ENCODE measurements at places on chromosomes 1 and 21. TPM values are rescaled to one million over a fixed set of nuclear protein-coding genes. Genes with fewer than 3 reads are reported as not detected.
A peak's percentile ranks its signal among the peaks of the same experiment; 100 is the strongest.

DNASE2B gene
- total RNA-seq = 0.25 TPM

DNA sequence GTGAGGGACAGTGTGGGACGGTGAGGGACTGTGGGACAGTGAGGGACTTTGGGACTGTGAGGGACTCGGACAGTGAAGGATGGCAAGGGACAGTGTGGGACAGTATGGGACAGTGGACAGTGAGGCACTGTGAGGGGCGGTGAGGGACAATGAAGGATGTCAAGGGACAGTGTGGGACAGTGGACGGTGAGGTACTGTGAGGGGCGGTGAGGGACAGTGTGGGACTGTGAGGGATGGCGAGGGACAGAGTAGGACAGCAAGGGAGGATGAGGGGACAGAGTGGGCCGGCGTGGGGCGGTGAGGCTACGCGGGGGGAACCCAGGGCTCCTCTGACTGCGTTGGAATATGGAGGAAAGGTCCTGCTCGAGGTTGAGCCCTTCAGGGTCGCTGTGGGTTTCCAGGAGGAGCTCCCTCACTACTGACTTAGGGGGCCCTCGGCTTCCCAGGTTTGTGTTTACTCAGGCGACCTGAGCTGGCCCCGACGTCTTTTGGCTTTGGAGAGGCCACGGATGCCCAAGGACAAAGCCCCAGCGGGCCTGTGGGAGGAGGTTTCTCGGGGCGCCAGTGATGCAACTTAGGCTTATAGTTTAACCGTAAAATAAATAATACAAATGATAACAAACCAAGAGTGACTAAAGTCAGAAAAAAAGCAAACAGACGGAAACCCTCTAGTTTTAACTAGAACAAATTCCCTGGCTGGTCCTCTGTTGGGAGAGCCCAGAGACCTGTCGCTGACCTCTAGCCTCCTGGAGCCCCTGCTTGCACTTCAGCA is 1.1 kb upstream of the ERRFI1 start:
- H3K36me3 ChIP-seq = peaks cover 22% of the 10 kb centered on the region
- peak overlapping the region; percentile 70 for H3K4me3 ChIP-seq
- no peaks in the 10 kb centered on the region for H3K27me3 ChIP-seq
- DNase-seq = peak; percentile 94

DNA sequence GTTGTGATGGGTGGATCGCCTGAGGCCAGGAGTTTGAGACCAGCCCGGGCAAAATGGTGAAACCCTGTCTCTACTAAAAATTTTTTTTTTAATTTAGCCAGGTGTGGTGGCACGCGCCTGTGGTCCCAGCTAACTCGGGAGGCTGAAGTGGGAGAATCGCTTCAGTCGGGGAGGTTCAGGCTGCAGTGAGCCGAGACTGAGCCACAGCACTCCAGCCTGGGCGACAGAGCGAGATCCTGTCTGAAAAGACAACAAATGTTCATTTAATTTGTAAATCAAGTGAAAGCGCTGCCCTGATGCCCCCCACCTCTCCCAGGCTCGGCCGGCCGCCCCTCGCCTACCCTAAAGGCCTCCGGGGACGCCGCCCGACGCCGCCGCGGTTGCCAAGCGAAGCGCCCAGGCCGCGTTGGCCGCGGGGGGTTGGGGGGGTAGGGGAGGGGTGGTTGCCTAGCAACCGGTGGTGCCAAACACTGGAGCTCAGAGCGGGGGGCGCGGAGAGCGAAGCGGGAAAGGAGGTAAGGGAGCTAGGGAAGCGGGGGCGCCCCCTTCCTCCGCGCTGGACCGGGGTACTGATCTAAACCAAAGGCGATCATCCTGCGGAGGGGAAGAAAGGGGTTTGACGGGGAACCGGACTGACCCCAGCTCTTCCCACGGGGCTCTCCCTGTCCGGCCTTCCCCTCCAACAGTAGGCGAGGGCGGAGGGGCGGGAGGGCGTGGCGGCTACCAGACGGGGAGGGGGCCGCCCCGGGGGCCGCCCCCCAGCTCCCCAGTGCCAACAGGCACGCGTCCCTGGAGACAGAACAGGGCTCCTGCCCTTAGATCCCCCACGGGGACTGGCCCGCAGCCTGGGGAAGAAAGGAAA is at the start of gene TEKT2:
Gene TEKT2, plus strand, starts transcription at position 460 of the 862 bp plus-strand sequence. CDS start 828 bp downstream, outside the sequence.
- no peak for DNase-seq
- H3K27ac ChIP-seq = no peak within 1 kb of the TSS
- H3K4me3 ChIP-seq = peak within 1 kb of the TSS; percentile 18
- H3K27me3 ChIP-seq = no peaks in the 10 kb centered on the region
- H3K4me1 ChIP-seq = peaks cover 4% of the 10 kb centered on the region
- H3K36me3 ChIP-seq = no peaks in the 10 kb centered on the region

- H3K4me1 ChIP-seq = no peaks in the 10 kb centered on the region
- H3K27ac ChIP-seq = no peak overlapping the region
- H3K36me3 ChIP-seq = no peaks in the 10 kb centered on the region
- H3K4me3 ChIP-seq = no peak overlapping the region
- DNase-seq = no peak
These were observed 234.0 kb downstream of the NPHP4 start for GRCh38 chr1:5758000-5758858.

GRCh38 chr1:63877816-63878215 is 104.0 kb downstream of the ROR1 start:
- H3K27ac ChIP-seq = no peak overlapping the region
- H3K27me3 ChIP-seq = no peaks in the 10 kb centered on the region
- H3K4me1 ChIP-seq = no peaks in the 10 kb centered on the region
- no peak for DNase-seq

GPR37L1 gene
- total RNA-seq = 0.49 TPM

GRCh38 chr1:53285969-53286760 is 41.7 kb downstream of the LRP8 start:
- no peaks in the 10 kb centered on the region for H3K4me1 ChIP-seq
- H3K36me3 ChIP-seq = no peaks in the 10 kb centered on the region
- H3K4me3 ChIP-seq = no peak overlapping the region
- H3K27me3 ChIP-seq = no peaks in the 10 kb centered on the region

- no peaks in the 10 kb centered on the region for H3K27me3 ChIP-seq
- no peak overlapping the region for H3K4me3 ChIP-seq
- no peak overlapping the region for H3K27ac ChIP-seq
- DNase-seq = no peak
- no peaks in the 10 kb centered on the region for H3K4me1 ChIP-seq
- no peaks in the 10 kb centered on the region for H3K36me3 ChIP-seq
These were observed 967.8 kb upstream of the NCAM2 start for GRCh38 chr21:20030390-20030789.

ALX3 gene
- not detected for total RNA-seq

GRCh38 chr21:17003763-17004373 is 509.0 kb upstream of the CXADR start:
- no peaks in the 10 kb centered on the region for H3K4me1 ChIP-seq
- no peak overlapping the region for H3K4me3 ChIP-seq
- no peaks in the 10 kb centered on the region for H3K36me3 ChIP-seq
- DNase-seq = no peak
- H3K27me3 ChIP-seq = no peaks in the 10 kb centered on the region

DNA sequence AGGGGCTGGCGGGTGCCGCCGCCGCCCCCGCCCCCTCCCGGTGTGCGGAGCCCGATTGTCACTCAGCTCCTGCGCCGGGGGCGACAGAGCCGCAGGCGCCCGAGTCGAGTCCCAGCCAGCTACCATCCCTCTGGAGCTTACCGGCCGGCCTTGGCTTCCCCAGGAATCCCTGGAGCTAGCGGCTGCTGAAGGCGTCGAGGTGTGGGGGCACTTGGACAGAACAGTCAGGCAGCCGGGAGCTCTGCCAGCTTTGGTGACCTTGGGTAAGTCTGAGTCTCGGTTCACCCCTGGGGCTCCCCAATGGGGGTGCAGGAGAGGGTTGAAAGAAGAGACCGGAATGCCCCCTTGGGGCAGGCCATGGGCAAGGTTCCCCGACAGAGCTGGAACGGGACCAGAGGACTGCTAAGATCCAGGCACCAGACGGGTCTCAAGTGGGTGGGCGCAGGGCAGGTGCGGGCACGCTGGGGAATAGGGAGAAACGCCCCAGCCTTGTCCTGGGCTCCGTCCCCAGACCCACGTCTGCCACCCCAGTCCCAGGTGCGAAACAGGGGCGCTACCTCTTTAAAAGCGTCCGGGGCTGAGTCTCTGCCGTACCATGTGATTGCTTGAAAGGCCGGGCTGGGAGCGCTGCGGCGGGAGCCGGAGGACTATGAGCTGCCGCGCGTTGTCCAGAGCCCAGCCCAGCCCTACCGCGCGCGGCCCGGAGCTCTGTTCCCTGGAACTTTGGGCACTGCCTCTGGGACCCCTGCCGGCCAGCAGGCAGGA is at the start of gene ADORA1:
Gene ADORA1, plus strand, starts transcription at position 61 of the 765 bp plus-strand sequence. CDS start 1,116 bp downstream, outside the sequence.
- no peaks in the 10 kb centered on the region for H3K36me3 ChIP-seq
- no peaks in the 10 kb centered on the region for H3K27me3 ChIP-seq
- H3K27ac ChIP-seq = no peak within 1 kb of the TSS
- H3K4me1 ChIP-seq = peaks cover 4% of the 10 kb centered on the region

DNA sequence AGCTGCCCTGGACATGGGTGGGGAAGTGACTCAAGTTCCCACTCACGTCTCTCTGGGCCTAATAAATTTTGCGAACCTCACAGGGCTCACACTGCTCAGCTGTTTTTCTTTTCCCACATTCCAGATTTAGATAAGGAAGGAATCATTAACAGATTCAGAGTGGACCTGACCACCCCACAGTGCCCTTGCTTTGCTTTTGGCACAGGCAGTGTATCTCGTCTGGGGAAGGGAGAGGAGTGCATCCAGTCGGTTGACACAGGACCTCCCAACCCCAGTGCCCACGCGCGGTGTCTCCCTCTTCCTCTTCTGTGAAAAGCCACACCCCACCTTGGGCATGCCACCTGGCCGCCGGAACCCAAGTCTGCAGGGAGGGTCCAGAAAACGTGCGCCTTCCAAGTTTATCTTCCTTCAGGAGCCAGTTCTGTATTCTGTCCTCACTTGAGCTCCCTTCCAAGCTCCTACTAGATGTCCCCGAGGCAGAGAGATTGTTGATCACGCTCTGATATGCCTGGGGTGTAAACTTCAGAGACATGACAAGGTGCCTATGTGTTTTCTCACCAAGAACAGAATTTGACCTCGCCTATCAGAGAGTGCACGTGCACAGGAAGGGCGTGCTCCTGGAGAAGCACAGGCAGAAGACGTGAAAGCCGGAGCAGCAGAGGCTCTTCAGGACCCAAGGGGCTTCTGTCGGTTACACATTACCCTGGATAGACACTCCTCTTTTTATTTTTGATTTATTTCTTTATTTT is 9.5 kb upstream of the SLC2A5 start:
- no peak overlapping the region for H3K4me3 ChIP-seq
- H3K36me3 ChIP-seq = no peaks in the 10 kb centered on the region
- no peaks in the 10 kb centered on the region for H3K4me1 ChIP-seq
- no peak for DNase-seq

GRCh38 chr1:145720878-145721671 is 1.8 kb downstream of the CD160 start:
- no peaks in the 10 kb centered on the region for H3K36me3 ChIP-seq
- no peak overlapping the region for H3K27ac ChIP-seq
- no peaks in the 10 kb centered on the region for H3K27me3 ChIP-seq
- peaks cover under 1% of the 10 kb centered on the region for H3K4me1 ChIP-seq

S100A7 gene
- not detected for total RNA-seq

DNA sequence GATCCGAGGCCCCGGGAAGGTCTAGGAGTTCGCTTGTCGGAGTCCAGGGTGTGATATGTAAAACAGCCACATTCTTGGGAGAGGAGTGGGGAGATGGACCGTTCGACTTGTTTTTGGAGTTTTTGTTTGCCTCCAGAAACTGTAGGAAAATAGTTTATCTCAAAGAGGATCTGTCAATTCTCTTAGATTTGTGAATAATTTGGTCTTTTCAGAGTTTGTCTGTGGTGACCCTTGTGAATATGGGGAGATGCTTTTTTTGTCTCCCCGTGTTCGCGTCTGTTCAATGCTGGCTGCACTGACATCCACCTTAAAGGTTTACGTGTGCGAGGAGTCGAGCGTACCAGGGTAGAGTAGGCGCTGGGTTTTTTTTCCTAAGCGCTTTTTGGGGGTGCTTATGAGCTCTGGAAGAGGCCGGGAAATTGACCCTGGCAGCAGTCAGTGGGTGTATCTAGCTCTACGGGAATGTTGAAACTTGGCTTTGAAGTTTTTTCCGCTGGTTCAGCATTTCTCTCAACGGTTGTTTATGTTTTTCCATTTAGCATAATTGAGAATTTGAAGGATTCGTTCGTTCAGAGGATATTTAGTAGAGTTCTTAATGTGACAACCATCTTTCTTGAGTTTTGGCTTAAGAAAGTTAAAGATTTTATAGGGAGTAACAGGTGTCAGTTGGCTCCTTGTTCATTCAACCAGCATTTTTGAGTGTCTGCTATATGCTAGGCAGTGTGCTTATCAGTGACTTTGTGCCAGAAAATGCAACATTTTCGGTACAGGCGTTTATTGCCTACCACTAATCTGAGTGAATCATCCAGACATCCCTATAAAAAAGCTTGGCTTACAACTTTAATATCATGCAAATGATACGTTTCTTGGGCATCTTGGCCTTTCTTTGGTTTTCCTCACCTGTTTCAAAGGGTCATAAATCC is 1.2 kb downstream of the SZRD1 start:
- H3K27me3 ChIP-seq = no peaks in the 10 kb centered on the region
- peak overlapping the region; percentile 96 for H3K27ac ChIP-seq
- no peaks in the 10 kb centered on the region for H3K36me3 ChIP-seq
- DNase-seq = no peak
- H3K4me3 ChIP-seq = peak overlapping the region; percentile 96

TMIGD3 gene
- 9.7 TPM for total RNA-seq

DNA sequence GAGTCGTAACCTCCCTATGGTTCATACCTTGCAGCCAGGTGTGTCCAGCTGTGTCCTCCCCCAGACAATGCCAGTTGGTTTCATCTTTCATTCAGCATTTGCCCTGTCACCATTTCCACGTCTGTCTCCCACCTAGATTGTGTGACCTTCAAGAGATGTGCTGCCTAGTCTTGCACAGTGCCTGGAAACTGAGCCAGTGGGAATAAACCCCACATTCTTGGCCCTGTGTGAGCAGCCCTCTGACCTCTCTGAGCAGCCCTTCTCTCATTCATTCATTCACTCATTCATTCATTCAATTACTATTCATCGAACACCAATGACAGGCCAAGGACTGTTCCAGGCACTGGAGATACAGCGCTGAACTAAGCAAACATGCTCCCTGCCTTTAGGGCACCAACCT is 115.7 kb downstream of the GRIK3 start:
- H3K4me1 ChIP-seq = no peaks in the 10 kb centered on the region
- H3K27ac ChIP-seq = no peak overlapping the region
- H3K4me3 ChIP-seq = no peak overlapping the region
- no peaks in the 10 kb centered on the region for H3K27me3 ChIP-seq

DNA sequence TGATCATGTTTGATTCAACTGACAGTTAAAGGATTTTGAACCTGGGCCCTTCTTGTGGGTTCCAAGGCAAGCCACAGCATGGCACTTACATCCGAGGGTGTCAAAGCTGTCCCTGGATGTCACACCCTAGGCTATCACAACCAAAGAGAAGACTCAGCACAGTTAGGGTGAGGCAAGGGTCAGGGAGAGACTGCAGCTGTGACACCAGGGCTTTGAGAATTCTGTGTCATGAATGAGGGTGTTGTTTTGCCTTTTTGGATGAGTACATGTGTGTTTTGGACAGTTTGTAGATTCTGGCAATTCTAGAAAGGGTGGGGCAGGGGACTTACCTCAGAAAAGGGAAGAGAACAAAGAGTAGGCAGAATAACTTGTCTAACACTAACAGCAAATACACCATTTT is 37.8 kb upstream of the ZNF326 start:
- H3K4me3 ChIP-seq = no peak overlapping the region
- no peak for DNase-seq
- H3K27ac ChIP-seq = no peak overlapping the region
- no peaks in the 10 kb centered on the region for H3K27me3 ChIP-seq
- H3K36me3 ChIP-seq = no peaks in the 10 kb centered on the region
- no peaks in the 10 kb centered on the region for H3K4me1 ChIP-seq

GRCh38 chr1:207794861-207795260 is 43.0 kb downstream of the CD46 start:
- H3K27ac ChIP-seq = no peak overlapping the region
- no peak overlapping the region for H3K4me3 ChIP-seq
- H3K4me1 ChIP-seq = no peaks in the 10 kb centered on the region
- DNase-seq = no peak
- H3K36me3 ChIP-seq = peaks cover 3% of the 10 kb centered on the region
